ENCODE measurements at places on chromosomes 4 and X.

DNA sequence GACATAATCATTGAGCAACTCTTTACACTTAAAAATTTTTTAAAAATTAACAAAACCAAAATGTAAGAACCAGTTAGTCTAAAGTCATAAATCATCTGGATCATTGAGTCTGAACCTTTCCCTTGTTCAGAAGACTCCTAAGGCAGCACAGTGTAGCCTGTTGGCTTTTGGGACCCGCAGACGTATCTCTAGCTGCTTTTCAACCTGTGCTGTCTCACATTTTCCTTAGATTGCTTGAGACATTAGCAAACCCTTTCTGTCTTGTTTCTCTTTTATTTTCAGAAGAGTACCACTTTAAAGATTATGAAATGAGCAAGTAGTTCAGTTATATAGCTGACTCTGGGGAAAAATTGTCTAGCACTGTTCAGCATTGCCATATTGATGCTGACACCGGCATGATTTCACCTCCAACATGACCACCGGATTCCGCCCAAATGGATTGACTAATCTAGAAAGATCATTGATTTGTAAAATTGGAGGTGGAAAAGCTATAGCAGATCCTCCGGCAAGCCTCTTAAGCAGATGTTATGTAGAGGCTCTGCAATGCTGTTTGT, 8.9 kb downstream of the TCEANC start:
- no peak for DNase-seq

GRCh38 chrX:55004231-55004630, 4.1 kb downstream of the APEX2 start:
- DNase-seq: no peak

GRCh38 chr4:186297013-186297645, 31.1 kb downstream of the F11 start:
- peak; percentile 51 for DNase-seq

DNA sequence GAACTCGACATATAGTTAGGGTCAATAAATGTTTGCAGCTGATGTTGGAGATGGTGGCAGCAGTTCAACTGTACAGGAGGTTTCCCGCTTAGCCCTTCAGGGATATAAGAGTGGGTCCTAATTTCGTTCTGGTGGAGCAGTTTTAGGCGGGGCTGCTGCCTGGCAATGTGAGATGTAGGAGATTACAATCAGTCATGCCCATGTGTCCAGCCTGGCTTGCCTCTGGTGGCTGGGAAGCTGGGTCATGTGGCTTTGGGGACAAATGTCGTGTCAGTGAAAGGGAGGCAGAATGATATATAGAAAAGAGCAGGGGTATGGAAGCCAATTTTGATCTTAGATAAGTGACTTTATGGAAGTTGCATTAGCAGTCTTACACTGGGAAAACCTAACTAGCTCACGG, 129.4 kb downstream of the CLCN4 start:
- DNase-seq: no peak

GRCh38 chr4:123343400-123344041, 53.1 kb upstream of the SPRY1 start:
- no peak for DNase-seq

DNA sequence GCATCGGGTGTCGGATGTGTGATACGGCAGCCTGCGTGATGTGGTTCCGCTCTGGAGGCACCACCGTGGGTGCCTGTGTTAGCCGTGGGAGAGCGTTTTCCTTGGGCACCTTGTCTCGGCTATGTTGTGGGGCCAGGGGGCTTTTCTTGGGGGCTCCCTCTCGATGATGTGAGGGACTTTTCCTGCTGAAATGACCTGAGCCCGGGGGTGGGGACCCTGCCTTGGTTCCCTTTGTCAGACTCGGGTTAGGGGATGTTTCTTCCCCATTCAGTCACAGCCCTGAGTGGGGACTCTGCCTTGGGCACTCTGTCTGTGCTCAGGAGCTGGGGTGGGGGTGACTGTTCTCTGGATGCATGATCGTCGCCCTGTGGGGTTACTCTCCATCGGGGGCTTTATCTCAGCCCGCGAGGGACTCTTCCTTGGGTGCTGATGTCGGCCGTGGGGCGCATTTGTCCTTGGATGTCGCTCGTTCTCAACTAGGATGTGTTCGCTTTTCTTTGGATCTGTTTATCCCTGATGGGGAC, 26.7 kb downstream of the CT45A3 start:
- DNase-seq: no peak

DNA sequence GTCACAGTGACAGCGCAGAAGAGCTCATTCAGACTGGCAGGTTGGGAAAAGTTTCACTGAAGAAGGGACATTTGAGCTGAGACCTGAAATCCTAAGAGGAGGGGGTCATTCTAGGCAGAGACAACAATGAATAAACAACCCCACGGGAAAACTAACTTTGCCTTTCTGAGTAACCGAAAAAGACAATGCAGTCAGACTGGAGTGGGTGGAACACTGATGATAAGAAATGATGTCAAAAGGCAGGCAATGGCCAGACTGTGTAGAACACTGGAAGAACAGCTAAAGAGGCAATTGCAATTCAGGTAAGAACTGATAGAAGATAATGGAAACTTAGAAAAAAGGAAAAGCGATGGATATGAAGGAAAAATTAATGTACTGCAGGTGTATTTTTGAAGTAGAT, 73.8 kb downstream of the CHIC2 start:
- no peak for DNase-seq

GRCh38 chr4:1326751-1327525, 20.1 kb upstream of the UVSSA start:
- DNase-seq: no peak

- no peak for DNase-seq
Observed at GRCh38 chr4:148076964-148077363, 345.1 kb downstream of the ARHGAP10 start.

DNA sequence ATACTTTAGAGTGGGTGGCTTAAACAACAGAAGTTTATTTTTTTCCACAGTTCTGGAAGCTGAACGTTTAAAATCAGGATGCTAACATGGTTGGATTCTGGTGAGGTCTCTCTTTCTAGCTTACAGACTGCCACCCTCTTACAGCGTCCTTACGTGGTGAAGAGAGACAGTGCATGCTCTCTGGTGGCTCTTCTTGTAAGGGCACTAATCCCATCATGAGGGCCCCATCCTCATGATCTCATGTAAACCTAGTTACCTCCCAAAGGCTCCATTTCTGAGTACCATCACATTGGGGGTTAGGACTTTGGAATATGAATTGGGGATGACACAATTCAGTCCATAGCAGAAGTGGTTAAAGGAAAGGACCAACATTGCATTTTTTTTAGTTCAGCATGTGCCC, 132.8 kb downstream of the BMPR1B start:
- DNase-seq: no peak

- DNase-seq: no peak
Observed at GRCh38 chr4:149910604-149911350, 95.1 kb upstream of the IQCM start.

- peak; percentile 35 for DNase-seq
Observed at GRCh38 chr4:145153904-145154298, 26.5 kb downstream of the OTUD4 start.

DNA sequence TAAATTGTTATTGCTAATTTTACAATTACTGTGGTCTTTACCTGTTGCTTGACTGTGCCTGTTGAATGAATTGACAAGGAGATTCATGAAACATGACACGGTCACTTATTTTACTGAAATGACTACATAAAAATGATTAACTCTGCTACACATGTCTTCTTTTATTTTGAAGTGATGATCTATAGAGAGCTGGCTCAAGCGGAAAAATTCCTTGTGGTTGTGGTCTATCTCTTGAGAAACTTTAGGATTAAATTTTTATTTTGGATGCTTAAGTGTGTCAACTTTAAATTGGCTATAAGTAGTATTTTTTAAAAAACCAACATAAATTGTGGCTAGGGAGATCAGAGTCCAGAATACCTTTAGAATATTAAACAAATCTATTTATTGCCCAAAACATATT, 131.8 kb upstream of the PITX2 start:
- no peak for DNase-seq

DNA sequence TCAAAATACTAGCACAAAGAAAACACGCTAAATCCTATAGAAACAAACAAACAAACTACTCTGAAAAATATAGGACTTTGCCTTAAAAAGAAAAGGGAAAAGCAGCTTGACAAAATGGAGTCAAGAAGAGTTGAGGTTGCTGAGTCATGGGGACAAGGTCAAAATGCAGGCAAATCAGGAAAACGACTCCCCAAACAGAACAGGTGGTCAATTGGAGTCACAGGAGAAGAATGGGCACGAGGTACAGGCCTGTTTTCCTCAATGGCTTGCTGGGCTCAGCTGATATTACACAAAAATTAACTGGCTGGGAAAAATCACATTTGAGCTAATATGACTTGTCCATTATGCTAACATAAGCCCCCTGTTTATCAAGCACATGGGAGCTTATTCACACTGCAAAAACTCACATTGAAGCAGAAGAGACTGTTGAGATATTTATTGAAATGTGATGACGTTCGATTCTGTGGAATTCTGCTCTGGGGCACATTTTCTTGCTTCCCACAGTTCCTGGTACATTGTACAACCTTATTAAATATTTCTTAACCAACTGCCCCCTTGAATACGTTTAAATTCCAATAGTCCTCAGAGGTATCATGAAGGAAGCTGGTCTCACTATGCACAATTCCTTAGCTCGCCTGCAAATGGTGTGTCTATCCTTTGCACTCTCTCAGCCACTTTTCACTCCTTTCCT, 1622.1 kb downstream of the STIM2 start:
- no peak for DNase-seq

- no peak for DNase-seq
Observed at GRCh38 chr4:6727081-6727942, 11.3 kb downstream of the BLOC1S4 start.

DNA sequence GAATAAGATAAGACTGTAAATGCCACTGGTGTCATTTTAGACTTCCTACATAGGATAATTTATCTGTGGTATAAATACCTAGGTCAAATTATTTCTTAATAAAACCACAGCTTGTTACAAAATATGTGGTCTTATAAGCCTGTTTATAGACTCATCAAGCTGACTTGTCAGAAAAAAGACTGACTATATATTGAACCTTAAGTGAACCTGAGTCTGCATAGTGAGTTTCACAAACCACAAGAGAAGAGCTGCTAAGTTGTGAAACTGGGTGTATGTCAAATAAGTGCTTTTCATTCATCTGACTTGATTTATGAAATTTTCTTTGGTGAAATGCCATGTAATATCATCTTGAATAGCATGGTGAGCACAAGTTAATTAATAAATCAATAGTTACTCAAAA, 48.4 kb upstream of the TMPRSS11A start:
- no peak for DNase-seq

GRCh38 chr4:14178421-14178820, 550.9 kb upstream of the BOD1L1 start:
- DNase-seq: peak; percentile 63

- no peak for DNase-seq
Observed at GRCh38 chr4:128333309-128334018, 45.9 kb upstream of the PGRMC2 start.

DNA sequence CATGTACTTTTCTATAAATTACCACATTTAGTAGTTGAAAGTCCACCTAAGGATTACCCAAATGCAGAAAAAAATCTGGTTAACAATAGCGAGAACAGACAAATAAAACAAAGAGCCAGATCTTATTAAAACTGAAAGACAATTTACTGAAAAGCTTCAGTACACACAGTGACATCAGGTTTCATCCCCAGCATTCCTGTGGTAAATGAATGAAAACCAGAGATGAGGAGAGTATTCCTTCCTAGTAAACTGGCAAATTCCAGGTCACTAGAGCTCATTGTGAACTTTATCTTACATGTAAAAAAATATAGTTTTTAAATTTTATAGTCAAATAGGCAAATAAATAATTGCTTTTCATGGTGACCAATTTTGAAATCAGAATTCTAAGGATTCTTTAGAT, 1290.5 kb downstream of the ADGRL3 start:
- no peak for DNase-seq

- no peak for DNase-seq
Observed at GRCh38 chr4:87545052-87545451, 15.9 kb upstream of the SPARCL1 start.

- no peak for DNase-seq
Observed at GRCh38 chr4:189516902-189517301, 423.8 kb upstream of the FRG1 start.

DNA sequence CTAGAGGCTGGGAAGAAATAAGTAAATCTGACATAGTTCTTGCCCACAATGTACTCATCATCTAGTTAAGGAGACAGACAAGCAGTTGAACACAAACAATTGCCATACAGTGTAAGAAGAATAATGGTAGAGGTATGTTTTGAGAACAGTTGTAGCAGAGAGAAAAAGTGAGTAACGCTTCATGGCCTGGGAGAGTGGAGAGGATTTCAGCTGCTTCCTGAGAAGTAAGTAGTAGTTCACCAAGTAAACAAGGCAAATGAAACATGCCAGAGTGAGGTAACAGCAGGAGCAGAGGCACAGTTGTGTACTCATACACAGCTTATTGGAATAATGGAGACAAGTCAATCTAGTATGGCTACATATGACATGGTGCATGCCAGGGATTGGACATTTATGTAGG, 53.6 kb upstream of the RAP2C start:
- DNase-seq: no peak

DNA sequence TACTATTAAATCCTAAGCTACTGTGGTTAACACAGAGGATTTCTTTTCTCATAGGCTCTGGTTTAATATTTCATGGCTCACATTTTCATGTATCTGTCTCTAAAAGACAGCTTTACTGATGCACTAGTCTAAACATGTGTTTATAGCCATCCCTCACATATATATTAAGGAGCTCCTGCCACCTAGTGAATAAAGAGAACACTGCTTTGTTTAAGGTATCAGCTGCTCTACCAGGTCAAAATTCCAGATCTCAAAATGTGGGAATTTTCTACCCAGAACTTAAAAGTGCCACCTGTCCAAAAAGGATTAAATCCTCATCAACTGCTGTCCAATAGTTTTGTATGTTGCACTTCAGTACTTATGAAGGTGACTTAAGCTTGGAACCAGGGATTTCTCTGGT, 188.5 kb upstream of the TEX13C start:
- DNase-seq: no peak

GRCh38 chr4:124097447-124097846, 615.1 kb downstream of the ANKRD50 start:
- no peak for DNase-seq

GRCh38 chr4:637536-638280, 12.3 kb downstream of the PDE6B start:
- no peak for DNase-seq
